ENCODE measurements at places on chromosomes 13 and 19.

- peak; percentile 67 for DNase-seq
Observed at GRCh38 chr13:98539666-98540065, 37.2 kb downstream of the STK24 start.

- no peak for DNase-seq
Observed at GRCh38 chr13:98215508-98215907, 38.4 kb upstream of the RNF113B start.

GRCh38 chr19:51570962-51571575 is at the start of gene ZNF175:
Gene ZNF175, plus strand, starts transcription at chr19:51571283. Its CDS starts 2,047 bp downstream, at chr19:51573330.
- DNase-seq: peak; percentile 98

DNA sequence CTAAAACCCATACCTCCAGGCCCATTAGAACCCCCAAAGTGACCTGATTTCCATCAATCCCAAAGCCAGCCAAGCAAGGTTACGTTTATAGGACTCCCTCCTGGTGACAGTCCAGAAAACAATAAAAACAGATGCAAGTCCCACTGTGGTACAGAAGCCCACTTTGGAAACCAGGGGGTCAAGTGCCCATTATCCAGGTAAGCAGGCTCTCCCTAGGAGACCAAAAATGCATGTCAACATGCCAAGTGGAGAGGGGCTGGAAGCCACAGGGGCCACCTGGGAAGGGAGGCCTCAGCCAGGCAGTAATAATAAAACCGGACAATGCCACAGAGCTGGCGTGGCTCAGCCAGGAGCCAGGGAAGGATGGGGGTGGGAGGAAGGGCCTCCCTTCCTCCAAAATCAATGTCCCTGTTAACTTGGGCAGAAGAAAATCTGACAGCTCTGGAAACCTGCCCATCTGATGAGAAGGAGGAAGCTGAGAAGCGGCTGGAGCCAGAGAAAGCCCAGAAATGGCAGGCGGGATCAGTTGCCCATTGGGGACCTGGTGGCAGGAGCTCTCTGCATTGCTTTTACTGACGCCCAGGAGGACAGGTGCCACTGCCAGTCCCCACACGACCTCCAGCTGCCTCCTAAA is 160.4 kb downstream of the ZIC5 start:
- no peak for DNase-seq

DNA sequence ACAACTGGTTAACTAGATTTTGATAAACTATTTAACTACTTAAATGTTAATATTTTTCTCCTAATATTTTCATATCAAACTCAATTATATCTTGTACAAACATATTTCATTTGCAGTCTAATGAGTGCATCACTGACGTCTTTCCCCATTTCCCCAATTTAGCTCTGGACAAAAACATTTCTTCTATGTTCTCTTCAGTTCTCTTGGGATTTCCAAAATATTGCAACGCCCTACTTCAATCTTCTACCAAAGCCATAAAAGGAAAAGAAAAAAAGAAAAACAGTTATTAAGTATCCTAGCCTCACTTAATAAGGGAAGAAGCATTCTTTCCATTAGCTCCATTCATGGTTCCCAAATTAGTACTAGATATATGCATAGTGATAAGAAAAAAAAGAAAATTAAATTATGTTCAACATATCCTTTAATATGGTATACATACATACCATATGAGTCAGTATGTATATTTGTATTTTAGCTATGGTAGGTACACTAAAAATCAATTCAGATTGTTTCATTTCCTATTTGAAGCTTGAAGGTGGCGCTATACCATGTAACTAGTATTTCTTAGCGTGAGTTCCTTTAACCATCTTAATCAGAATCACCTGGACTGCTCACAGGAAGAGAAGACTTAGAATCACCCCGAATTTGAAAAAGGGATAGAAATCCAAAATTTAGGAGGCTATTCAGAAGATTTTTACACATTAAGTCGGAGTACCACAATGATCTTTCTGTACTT is 9.9 kb downstream of the FBXL3 start:
- DNase-seq: no peak

- DNase-seq: peak; percentile 19
Observed at GRCh38 chr19:29810504-29810871, 1.3 kb upstream of the CCNE1 start.

DNA sequence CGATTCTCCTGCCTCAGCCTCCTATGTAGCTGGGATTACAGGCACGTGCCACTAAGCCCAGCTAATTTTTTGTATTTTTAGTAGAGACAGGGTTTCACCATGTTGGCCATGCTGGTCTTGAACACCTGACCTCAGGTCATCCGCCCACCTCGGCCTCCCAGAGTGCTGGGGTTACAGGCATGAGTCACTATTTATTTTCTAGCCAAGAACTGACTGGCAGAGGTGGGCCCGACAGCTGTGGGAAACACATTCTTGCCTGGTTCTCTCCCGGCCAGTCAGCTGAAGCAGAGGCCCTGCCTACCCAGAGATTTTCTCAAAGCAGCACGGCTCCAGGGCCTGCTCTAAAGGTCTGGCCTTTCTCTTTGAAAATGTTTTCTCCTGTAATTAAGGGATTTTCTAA is 108.0 kb downstream of the KCTD15 start:
- peak; percentile 67 for DNase-seq

DNA sequence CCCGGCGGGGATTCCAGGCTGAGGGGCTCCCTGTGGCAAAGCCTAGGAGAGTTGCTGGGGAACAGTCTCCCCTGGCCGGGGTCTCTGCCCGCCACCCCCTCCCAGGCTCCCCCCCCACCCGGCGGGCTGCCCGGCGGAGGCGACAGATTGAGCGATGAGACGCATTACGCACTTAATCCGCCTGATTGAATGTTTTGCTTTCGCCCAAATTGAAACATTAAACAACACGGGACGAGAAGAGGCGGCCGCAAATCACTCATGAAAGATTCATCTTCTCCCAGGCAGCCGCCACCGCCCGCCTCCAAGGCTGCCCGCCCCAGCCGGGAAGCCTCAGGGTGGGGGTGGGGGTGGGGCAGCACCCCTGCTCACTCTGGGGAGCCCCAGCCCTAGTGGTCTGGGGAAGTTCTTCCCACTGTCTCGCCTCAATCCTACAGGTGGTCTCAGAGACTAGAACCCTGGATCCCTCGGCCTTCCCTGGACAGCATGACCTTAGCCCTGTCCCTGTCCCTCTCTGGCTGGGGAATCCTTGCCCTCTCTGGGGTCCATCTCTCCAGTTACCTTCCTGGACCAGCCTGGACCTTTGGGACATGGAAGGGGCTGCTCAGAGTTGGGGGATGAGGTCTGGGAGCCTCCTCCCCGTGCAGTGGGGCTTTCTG is 7.6 kb upstream of the ERFL start:
- DNase-seq: no peak

DNA sequence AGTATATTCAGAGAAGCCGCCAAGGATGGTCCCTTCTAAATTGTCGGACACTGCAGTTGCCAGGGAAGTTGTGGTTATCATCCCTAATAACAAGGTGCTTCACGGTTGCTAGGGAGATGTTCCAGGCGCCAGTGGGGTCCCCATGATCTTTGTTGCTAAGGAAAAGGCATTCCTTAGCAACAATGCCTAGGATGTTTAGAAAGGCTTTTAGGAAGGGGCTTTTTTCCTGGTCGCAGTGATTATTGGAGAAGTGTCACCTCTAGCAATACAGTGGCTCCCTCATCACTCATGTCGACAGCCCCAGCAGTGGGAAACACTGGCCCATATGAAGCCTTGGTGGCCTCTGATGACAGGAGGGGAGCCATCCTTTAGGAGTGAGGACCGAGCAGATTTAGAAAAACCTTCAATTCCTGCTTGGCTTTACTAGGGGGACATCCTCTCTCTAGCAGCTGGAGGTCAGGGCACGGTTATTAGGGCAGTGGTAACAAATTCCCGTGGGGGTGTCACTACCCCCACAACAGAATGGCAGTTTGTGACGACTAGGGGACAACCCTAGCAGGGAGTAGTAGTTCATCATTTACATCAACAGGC is 6.4 kb upstream of the TMC4 start:
- no peak for DNase-seq

DNA sequence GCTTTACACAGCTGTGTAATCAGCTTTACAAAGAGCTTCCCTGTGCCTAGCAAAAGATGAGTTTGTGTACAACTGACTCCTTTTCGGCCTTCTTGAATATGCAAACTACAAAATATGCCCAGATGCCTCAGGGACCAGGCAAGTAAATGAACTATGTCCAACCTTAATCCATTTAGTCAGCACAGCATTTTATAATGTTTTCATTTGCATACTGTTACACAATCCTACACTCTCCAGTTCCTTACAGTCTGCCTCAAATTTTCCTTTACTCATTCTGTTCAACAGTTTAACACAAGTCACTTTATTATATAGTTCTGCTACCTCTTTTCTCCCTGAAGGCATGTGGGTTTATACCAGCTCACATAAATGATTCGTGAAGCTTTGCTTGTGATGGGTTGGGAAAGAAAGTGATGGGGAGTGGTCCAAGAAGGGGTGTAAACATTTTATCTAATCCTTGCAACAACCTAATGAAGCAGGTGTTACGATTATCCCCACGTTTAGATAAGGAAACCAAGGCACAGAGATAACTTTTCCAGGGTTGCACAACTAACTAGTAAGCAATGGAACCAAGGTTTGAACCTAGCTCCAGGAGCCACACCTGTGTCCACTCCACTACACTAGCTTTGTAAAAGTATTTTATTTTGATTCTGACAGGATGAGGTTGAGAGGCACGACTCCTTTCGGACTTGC is 3.3 kb upstream of the USP12 start:
- peak; percentile 15 for DNase-seq

DNA sequence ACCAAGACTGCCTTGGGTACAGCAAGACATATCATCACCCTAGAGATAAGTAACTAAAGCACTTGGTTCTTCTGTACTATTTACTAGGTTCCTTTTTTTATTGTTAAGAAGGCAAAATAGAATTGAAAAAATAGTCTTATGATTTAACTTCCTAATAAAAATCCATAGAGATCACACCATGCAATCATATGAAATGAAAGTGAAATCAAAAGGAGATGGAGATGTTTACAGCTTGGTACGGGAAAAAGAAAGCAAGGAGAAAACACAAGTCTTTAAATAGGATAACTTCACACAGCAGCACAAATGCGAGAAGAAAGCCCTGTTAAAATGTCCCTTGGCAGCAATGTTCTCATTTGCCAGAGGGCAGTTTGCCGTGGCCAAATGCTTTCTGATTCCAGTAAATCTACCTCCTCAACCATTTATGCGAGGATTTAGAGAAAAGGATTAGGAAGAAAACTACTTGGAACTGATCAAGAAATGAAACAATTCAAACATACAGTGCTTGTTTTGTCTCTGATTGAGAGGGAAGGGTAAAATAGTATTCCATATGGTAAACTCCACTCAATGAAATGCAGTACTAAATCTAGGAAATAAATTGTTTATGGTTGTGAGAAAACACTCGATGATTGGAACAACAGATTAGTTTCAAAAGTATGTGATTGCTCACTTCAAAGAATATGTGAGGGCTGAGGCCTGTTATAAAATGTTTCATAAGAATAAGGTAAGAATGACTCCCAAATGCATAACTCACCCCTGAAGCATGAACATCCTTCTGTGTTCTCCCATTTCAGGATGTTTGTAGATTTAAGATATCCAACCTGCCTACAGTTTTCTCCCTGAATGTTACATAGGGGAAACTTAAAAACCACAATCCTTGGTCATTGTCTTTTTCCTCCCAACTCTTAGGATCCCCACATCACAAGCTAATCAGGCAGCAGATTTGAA is 487.8 kb downstream of the DACH1 start:
- DNase-seq: peak; percentile 61

DNA sequence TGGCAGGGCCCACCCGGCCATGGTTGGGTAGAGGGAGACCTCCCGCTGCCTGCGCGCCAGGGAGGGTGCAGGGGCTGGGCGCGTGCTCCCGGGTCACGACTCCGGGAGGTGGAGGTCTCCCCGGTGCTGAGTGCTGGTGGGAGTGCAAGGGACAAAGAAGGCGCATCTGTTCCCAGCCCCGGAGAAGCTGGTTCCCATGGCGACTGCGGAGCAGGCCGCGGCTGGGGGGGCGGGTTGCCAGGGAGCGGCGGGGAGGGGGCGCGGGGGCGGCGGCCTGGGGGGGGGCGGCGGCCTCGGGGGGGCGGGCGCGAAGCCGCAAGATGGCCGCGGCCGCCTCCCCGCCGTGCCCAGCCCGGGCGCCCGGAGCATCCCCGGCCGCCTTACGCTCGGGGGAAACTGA is 1.2 kb downstream of the CBARP start:
- DNase-seq: no peak

GRCh38 chr19:843180-843835 is 2.5 kb downstream of the PRTN3 start:
- DNase-seq: no peak
